ENCODE measurements at places on chromosomes 11 and 22. TPM values are rescaled to one million over a fixed set of nuclear protein-coding genes. Genes with fewer than 3 reads are reported as not detected.

Gene OPCML
- total RNA-seq, result not detected

Gene A4GALT
- 14.3 TPM for total RNA-seq

Gene GGT5
- 5.0 TPM for total RNA-seq

Gene PGA3
- total RNA-seq, result not detected

DNA sequence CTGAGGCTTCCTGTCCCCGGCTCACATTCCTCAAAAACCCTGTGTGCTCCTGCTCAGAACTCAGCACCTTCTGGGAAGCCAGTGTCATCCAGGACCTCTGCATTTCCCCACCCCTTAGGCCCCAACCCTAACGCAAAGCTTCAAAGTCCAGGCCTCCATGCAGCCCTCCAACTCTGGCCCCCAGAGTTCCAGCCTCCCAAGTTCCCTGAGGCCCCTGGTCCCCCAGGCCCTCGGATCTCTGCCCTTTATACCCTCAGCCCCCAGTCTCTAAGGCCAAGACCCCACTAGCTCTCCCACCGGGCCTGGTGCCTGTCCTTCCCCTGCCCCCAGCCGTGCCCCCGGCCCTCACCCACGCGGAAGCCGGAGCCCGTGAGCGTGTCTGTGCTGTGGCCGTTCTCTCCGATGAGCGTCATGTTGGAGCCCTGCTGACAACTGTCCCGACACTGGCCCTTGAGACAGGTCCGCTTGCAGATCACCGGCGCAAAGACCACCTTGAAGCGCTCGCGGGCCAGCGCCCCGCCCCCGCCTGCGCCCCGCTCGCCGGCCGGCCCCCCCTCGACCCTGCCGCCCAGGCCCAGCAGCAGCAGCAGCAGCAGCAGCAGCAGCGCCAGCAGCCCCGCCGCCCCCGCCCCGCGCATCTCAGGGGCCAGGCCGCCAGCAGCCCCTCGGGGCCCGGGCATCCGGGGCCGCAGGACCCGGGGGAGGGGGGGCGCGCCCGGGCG, 718 bp downstream of the LTBP3 start:
- no peak for ATAC-seq

- ATAC-seq, result no peak
These were observed 45.4 kb downstream of the TP53I11 start for GRCh38 chr11:44905131-44905866.

DNA sequence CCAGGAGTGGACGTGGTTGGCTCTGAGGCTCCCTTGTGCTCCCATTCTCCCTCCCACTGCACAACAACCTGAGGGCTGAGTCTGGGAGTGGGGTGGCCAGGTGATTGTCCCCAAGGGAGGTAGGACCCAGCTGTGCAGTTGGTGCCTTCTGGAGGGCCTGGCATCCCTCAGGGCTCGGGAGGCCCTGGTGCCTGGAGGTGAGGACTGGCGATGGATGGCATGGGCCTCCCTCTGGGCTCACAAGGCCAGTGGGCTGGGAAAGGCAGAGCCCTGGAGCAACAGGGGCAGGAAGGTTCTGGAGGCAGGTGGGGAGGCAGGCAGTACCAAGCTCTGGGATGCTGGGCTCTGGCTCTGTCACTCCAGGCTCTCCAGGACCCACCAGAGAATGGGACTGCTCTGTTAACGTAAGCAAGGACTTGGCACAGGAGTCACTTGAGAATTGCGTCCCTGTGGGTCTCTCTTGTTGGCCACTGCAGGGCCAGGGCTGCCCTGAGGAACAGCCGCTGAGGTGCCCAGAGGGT, 114.2 kb downstream of the KCNQ1OT1 start:
- ATAC-seq, result no peak

DNA sequence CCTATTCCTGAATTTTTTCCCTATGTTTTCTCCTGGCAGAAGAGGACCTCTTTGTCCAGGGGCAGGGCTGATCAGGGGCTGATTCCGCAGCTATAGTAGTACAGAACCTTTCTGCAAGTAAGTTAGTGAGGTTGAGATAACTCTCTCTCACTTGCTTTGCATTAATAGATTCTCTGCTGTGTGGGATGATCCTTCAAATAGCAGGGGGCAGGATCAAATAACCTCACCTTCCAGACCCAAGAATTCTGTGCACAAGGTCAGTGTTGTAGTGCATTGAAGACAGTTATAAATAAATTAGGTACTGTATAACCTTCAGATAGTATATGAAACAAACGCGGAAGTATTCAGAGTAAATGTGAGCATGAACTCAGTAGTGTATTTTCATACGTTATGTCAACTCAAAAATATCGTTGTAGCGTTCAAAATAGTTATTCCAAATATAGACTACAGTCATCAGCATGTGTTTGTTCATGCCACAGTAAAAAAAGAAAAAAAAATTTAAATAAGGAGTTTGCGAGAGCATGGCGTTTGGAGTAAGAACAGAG, 278 bp downstream of the MMP26 start:
- no peak for ATAC-seq

GRCh38 chr11:16012125-16012751, 344.1 kb downstream of the SOX6 start:
- no peak for ATAC-seq

DNA sequence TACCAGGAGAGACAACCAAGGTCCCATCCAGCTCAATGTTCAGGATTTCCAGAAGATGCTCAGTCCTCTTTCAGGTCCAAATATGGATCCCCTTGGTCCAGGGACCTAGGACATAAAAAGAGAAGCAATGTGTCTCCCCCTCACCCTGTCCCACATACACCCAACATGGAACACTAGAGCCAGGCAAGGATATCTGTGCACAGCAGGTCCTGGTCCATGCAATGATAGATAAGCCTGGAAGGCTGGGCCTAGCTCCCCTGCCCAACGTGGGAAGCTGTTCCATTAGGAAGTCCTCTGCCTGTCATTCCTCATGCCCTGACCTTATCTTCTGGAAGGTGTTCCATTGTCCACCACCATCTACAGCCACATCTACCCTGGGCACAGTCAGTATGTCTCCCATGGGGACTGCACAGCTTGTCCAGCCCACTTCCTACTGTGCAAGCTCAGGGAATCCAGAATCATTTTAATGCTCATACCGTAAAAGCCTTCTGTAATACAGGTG, 1434.8 kb downstream of the TBC1D22A start:
- no peak for ATAC-seq

DNA sequence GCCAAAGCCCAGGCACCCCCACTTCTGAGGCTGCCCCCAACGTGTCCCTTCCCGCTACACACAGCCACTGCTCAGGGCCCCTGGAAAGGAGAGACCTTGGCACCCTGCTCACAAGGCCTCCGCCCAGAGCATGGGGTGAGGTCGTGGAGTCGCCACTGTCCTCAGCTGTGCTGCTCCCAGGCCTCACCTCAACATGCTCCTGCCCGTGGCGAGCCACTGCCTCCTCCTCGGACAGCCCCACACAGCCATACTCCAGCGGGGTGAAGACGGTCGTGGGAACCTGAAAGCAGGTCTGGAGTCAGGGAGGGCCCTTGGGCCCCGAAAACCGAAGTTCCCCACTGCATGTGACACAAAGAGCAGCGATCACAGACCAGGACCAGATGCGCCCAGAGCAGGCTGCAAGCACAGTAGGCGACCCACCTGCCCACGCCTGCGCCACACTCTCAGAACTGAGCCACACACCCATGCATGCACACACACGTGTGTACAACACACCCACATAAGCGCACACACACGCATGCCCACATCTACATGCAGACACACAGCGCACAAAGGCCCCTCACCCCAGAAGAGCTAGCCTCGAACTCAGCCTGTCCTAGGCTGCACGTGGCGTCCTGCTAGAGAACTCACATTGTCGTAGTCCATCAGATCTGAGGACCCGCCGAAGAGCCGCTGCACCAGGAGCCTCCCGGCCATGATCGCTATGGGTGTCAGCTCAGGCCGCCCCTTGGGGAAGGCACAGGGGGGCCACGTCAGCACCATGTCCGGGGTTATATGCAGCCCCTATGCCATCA, 25.5 kb upstream of the GNB1L start:
- ATAC-seq, result no peak

GRCh38 chr11:25218036-25218435, 721.2 kb downstream of the LUZP2 start:
- no peak for ATAC-seq

GRCh38 chr11:69251639-69252489, 42.1 kb upstream of the MYEOV start:
- peak; percentile 63 for ATAC-seq

GRCh38 chr11:6249770-6250555, 9.7 kb upstream of the CCKBR start:
- peak; percentile 69 for ATAC-seq

GRCh38 chr11:71342116-71342515, 89.7 kb upstream of the SHANK2 start:
- ATAC-seq, result no peak

DNA sequence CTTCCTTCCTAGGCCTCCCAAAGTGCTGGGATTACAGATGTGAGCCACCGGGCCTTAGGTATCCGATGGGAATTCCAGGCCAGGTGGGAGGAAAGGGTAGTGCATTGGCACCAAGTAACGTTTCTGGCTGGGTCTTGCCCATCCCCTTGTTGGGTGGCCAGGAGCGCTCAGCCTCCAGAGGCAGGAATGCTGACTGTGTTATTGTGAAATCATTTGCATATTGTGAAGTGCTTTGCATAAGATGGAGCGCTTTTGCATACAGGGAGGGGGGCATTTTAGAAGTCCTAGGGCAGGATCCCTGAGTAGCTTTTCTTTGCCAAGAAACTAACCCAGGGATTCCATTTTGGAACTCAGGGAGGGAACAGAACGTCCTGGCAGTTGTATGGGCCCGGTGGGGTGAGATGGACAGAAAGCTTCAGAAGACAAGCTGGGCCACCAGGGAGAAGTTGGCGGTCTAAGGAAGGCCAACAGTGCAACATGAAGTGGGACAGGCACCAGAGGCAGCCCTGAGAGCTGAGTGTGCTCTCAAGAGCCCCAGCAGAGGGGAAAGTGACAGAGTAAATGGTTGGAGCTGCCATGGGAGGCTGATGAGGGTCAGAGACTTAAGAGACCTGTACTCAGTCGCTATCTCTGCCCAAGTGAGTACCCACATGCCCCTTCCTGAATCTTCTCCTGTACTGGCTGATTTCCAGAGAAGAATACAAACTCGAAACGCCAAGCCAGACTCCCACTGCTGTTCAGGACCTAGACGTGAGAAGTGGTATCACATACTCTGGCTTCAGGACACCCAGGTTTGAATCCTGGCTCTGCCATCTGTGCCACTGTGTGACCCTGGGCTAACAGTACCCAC, 1.3 kb upstream of the SLC39A13 start:
- no peak for ATAC-seq

DNA sequence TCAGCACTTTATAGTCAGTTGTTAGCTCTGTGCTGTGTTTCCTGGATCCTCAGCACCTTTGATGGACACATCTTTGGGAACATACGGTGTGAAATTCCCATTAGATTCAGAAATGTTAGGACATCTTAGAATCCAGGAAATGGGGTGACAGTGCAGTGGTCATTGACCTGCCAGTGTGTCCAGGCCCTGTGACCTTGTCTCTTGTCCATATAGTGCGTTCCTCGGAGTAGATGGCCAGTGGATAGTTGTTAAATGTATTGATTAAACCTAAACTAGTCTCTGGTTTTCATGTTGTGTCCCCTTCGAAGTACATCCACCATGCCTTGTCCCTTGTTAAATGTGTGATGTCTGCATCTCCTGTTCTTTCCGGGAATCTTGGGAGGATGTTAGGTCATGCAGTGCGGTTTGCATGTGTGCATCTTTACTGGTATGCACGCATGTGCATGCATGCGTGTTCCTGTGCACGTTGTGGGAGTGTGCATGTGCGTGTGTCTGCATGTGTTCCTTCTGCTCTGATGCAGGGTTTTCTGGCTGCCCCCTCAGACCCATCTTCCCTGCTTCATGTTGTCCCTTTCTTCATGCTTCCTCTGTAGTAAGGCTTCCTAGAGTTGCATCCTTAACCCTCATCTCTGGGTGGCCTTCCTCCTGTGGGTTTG, 4.0 kb downstream of the DGCR8 start:
- no peak for ATAC-seq

Data from esophagus mucosa (tissue), 1 donor.